ENCODE measurements at places on chromosomes 5 and 9.

GRCh38 chr5:141623186-141623585 is 4.4 kb upstream of the DIAPH1 start:
- no peak for DNase-seq

GRCh38 chr5:151182524-151182900 is 24.9 kb upstream of the ANXA6 start:
- DNase-seq, result no peak

DNA sequence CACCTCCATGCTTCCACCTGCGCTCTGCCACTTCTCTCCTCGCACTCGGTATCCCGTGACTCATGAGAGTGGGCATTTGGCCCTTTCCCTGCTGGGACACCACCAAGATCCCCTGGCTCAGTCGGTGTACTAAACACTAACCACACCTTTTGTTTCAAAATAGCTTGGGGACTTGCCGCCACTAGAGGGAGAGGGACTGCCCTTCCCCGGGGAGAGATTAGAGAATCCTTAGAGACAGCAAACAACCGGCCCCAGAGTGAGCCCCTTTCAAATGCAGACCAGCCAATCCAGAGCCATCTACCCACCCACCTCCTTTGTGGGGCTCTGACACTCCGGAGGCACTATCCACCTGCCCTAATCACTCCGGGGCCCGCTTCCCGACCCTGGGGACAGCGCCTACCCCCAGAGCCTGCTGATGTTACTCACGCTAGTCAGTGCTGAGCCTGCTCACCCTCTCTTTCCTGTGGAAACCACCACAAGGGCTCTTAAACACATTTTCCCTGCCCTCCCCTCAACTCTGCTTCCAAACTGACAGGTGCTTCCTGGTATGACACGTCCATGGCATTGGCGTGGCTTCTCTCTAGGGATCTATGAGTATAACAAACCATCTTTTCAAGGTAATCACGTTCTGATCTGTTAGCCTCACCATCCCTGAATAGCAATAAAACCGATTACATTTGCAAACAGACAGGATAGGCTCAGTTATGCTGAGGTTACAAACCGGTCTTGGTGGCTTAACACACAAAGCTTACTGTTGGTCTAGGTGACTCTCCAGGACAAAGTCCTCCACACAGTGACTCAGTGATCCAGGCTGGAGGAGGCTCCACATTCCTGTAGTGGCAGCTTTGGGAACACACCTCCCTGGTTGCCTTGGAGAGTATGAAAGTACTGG is 180.1 kb upstream of the MVB12B start:
- DNase-seq, result peak; percentile 36

GRCh38 chr9:133910855-133911514 is 81.1 kb downstream of the VAV2 start:
- no peak for DNase-seq

DNA sequence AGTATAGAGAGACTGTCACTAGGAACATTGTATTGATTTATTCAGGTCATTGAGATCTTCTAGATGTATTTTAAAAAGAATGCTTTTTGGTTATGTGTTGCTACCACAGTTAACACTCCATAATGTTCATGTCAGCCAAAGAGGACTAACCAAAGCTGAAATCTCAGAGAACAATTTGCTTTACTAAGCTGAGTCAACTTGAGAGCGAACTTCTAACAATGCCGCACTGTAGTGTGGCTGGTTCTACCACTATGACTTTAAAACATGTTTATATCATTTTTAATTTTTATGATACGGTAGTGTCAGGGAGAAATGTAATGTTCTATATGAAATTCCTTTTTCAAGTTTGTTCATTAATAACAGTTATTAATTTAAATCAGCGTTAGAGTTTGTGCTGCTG is 42.1 kb downstream of the GALNT12 start:
- DNase-seq, result no peak

DNA sequence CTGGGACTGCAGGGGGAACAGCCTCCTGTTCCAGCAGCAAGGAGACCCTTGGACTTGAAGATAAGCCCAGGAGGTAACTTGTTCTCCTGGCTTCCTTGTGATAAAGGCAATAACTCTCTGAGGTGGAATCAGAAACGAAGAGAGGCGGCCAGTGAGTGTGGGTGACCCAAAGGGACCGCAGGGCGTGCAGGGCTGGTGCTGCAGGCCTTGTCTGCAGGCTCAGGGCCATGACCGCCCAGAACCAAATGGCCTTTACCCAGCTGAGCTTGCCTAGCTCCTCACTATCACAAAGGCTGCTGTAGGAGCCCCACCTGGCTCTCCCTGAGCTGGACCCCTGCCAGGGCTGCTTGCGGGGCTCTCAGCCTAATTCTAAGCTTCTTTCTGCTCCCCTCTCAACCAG is 72.5 kb downstream of the NDFIP1 start:
- DNase-seq, result no peak

DNA sequence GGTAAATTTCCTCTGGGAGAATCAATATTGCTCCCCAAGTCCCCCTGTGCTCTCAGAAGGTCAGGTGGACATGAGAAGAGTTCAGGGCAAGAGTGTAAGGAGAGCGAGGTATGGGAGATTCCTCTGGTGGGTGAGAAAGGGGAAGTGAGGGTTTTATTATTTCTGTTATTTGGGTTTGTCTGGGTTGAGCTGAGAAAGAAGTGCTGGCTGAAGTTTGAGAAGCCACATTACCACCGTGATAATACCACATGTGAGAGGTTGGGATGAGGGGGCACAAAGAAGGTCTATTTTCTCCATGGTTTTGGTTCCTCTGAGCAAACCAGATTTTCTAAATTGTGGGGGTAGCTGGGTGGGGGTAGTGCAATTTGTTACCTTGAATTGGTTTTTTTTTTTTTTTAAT is 350.4 kb downstream of the OSTF1 start:
- DNase-seq, result no peak

GRCh38 chr5:150184990-150185912 is 4.6 kb upstream of the SLC6A7 start:
- no peak for DNase-seq

DNA sequence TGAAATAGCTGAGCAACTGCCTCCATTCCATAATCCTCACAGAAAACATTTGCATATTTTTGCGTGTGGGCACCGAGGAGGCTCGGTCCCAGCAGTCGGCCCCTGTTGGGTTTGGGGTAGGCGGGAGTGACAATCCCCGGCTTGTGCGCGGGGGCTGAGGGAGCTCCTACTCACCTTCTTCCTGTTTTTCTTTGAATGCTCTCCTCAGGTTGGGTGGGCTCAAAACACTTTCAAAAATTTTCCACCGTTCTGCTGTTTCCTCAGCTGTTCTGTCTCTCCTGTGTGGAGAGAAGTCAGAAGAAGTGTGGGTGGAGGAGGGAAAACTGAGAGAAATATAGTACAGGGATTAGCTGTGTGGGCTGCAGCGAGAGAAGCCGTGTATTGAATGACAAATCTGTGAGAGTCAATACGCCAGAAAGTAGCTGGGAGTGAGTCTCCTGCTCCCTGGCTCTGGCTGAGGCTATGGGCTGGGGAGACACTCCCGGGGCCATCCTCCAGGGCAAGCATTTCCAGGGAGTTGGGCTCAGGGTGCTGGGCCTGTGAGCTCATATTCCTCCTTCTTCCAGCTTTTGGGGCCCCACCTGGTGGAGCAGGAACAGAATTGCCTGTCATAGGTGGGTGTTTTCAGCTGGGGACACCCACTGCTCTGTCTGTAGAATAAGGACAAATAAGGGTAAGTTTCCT is 84.7 kb downstream of the CMYA5 start:
- DNase-seq, result no peak

- DNase-seq, result no peak
Measured at GRCh38 chr5:136269973-136270372, 77.0 kb upstream of the SMIM32 start.

- no peak for DNase-seq
Measured at GRCh38 chr9:91131433-91131839, 230.3 kb downstream of the AUH start.

Measured in NCI-H187 (cell line).